CD4-positive, alpha-beta T cell treated with Interleukin-15 for 4 hours (primary cell): ENCODE measurements at places on chromosomes 1 and 21.

DNA sequence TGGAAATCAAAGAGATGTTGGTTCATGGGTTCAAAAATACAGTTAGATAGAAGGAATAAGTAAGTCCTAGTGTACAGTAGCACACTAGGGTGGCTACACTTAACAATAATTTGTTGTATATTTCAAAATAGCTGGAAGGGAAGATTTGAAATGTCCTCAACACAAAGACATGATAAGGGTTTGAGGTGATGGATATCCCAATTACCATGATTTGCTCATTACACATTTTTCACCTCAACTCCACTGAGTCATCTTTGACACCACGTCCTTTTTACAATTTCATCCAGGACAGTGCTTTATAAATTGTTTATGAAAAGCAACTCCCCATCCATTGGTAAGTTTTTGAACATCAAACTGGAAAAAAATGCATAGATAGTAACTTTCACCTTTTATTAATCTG is 208.3 kb downstream of the ZC3H11B start:
- no peak for DNase-seq

DNA sequence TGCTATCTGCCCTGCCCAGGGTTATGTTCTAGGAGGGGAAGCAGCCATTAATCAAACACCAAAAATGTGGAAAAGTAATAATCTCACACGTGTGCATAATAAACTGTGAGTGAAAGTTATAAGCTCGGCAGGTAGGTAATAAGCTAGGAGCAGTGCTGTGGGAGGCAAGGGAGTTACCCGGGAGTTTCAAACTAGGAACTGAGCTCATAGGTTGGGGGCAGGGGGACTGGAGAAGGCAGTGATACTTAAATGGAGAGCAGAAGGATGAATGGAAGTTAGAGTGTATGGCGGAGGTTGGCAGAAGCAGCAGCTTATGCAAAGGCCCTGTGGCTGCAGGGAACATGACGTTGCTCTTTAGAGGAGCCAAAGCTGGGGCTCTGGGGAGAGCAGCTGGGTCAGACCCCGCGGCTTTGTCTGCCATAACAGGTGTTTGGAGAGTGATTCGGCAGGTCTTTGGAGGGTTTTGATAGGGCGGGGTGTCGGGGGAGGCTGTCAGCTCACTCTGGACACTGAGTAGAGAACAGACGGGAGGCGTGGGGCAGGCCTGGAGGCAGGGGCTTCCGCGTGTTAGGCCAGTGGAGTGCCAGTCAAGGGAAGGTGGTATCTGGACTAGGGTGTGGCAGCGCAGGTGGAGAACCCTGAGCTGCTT is 20.0 kb downstream of the PTPRF start:
- no peak for DNase-seq

DNA sequence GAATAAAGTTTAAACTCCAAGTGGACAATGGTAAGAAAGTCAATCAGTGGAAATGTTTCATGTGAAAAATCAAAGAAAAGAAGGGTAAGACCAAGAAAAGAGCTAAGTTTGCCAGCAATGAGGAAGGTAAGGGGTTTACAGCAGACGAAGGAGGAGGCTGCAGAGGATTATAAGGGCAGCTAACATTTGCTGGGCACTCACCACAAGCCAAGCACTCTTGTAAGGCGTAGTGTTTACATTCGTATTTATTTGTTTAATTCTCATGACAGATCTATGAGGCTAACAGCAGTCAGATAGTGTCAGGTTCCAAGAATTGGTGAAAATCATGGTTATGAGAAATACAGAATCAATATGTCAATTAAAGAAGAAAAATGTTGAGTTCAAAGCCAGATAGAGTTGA is 75.2 kb upstream of the NGF start:
- no peak for DNase-seq

DNA sequence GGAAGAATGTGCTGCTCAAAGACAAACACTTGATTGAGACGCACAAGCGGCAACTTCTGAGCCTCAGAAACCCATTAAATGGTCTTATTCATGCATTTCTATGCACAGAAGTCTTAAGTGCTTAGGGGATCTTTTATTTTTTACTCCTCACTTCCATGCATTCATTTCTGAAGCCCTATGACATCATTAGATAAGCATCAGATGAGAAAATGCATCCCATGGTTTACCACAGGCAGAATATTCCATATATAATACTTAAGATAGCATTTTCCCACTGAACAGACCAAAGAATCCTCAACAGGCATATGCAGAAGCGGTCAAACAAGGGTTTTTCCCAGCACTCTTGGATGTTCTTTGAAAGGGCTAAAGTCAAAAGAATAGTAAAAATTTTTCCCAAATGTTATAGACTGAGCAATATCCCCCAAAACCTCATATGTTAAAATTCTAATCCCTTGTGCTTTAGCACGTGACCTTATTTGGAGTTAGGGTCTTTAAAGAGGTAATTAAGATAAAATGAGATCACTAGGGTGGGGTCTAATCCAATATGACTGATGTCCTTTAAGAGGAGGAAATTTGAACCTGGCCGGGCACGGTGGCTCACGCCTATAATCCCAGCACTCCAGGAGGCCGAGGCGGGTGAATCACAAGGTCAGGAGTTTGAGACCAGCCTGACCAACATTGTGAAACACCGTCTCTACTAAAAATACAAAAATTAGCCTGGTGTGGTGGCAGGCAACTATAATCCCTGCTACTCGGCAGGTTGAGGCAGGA is 22.6 kb upstream of the FAM89A start:
- no peak for DNase-seq
